Activated naive CD8-positive, alpha-beta T cell treated with anti-CD3 and anti-CD28 coated beads for 36 hours (primary cell): ENCODE measurements at places on chromosomes 1 and 21. TPM values are rescaled to one million over a fixed set of nuclear protein-coding genes. Genes with fewer than 3 reads are reported as not detected.
A peak's percentile ranks its signal among the peaks of the same experiment; 100 is the strongest.

GRCh38 chr1:154478013-154478412 lies 24.0 kb upstream of the TDRD10 start:
- no peaks in the 10 kb centered on the region for H3K27me3 ChIP-seq
- H3K27ac ChIP-seq = no peak overlapping the region
- H3K36me3 ChIP-seq = no peaks in the 10 kb centered on the region

DNA sequence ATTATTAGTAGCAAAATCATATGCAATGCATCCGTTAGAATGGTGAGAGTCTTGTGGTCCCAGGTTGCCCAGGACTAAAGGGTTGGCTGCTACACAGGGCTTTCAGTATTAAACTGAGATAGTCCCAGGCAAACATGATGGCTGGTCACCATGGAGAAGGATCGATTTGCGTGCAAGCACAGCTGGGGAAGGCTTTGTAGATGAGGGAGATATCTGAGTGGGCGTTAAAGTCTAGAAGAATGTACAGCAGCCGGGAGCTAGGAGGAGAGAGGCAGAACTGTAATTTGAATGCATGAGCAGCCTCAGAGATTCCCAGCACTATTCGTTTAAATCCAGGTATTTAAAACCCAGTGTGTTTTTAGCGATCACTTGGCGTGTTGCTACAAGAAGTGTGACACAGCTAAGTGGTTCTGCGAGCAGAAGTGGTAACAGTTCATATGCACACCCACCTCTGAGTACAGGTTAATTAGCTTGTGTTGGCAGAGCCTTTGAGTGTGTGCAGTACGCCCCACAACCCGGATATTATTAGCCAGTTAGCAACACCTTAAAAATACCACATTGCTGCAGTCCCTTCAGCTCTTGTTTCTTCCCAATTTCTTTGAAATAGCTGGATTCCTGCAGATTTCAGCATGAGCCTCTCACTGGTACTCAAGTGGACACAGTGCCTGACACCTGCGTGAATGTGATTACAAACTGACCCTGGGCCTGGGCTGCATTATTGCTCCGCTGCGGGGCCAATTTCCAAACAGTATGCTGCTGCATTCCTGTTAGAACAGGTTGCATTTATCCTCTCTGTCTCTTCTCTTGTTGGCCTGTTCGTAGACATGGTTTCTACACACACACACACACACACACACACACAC lies 67.2 kb upstream of the SCAF4 start:
- H3K27me3 ChIP-seq = peaks cover 11% of the 10 kb centered on the region
- no peak overlapping the region for H3K4me3 ChIP-seq
- DNase-seq = no peak
- no peaks in the 10 kb centered on the region for H3K4me1 ChIP-seq

GRCh38 chr1:65209005-65209885 lies 61.2 kb downstream of the AK4 start:
- H3K4me3 ChIP-seq = no peak overlapping the region

GRCh38 chr1:35603468-35603867 lies 30.4 kb downstream of the TFAP2E start:
- DNase-seq = no peak
- H3K27me3 ChIP-seq = no peaks in the 10 kb centered on the region
- H3K4me1 ChIP-seq = peaks cover 11% of the 10 kb centered on the region
- H3K4me3 ChIP-seq = no peak overlapping the region
- H3K27ac ChIP-seq = no peak overlapping the region

DNA sequence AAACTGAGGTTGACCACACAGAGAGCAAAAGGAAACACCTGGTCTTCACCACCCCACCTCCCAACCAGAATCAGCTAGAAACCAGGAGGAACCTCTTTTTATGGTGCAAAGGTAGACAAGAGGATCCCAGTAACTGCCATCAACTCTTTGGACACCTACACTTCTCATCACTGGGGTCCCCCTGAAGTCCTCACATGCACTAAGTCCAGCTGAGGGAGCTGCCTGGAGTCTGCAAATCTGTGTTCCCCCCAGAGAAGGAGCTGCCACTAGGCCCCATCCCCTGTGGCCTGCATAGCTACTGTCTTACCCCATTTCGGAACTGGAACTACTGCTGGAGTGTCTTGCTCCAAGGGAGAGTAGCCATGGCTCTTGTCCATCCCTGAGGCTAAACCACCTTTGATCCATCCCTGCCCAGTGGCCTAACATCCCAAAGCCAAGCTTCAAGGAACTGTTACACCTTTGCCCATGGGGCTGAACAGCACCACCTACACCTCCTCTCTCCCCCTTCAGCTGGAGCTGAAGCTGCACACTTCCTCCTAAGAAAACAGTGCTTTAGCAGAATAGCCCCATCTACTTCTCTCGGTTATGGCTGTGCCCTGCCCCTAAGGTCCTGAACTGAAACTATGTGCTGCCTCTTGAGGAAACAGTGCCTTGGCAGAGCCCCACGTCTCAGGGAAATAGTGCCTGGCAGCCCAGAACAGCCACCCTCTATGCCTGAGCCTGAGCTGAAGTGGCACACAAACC lies 85.4 kb upstream of the CD53 start:
- H3K4me3 ChIP-seq = peak overlapping the region; percentile 24
- peaks cover 47% of the 10 kb centered on the region for H3K4me1 ChIP-seq
- peak; percentile 30 for DNase-seq
- H3K36me3 ChIP-seq = peaks cover 13% of the 10 kb centered on the region
- H3K27ac ChIP-seq = peak overlapping the region; percentile 77

GRCh38 chr1:147201276-147201675 lies 23.9 kb downstream of the FMO5 start:
- DNase-seq = no peak
- H3K4me3 ChIP-seq = no peak overlapping the region
- H3K27me3 ChIP-seq = no peaks in the 10 kb centered on the region
- H3K4me1 ChIP-seq = peaks cover 5% of the 10 kb centered on the region
- H3K27ac ChIP-seq = no peak overlapping the region
- peaks cover 3% of the 10 kb centered on the region for H3K36me3 ChIP-seq

DNA sequence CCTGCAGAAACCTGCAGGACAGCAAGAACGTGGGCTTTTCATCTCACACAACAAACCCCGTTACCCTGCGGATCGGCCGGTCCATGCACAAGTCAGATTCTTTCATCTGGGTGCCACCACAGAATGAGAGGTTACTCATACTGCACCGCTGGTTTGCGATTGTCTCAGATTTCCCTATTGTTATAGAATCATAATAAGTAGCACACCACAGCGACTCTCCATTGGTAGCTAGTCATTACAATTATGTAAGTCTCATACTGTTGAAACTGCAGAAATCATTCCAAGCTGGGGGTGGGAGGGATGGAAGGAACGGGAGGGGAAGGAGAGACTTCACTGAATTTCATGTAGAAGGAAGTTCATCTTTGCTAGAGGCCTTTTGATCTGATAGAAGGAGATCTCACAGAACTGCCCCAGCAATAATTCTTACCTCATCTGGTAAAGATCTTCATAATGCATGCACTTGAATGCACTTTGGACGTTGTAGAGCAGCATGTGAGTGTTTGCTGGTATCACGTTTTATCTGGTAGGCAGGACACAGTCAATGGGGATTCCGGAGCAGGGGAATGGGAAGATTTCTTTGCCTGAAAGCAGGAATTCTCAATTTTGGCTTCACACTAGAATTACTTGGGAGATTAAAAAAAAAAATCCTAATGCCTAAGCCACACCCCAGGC lies 221.1 kb downstream of the KIF26B start:
- peaks cover 36% of the 10 kb centered on the region for H3K4me1 ChIP-seq
- DNase-seq = no peak
- no peaks in the 10 kb centered on the region for H3K36me3 ChIP-seq
- no peak overlapping the region for H3K27ac ChIP-seq

DNA sequence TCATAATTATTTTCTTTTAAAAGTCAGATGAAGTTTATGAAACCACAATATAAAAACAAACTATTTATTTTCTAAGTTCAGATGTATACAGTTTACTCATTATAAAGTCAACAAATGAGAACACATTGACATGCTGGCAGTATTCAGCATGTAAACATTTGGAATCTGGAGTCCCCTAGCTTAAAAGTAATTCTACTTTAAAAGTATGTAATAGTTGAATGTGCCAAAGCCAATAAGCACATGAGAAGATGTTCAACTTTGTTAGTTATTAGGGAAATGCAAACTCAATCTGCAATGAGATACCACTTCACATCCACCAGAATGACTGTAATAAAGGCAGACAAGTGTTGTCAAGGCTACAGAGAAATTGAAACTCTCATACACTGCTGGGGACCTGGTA lies 96.6 kb downstream of the RYR2 start:
- H3K36me3 ChIP-seq = no peaks in the 10 kb centered on the region
- no peak overlapping the region for H3K4me3 ChIP-seq
- H3K4me1 ChIP-seq = no peaks in the 10 kb centered on the region
- H3K27ac ChIP-seq = no peak overlapping the region

- no peak overlapping the region for H3K27ac ChIP-seq
- no peaks in the 10 kb centered on the region for H3K27me3 ChIP-seq
- no peak overlapping the region for H3K4me3 ChIP-seq
- H3K36me3 ChIP-seq = peaks cover 23% of the 10 kb centered on the region
- peaks cover 12% of the 10 kb centered on the region for H3K4me1 ChIP-seq
Observed at GRCh38 chr1:171563675-171564074, 58.4 kb upstream of the MYOCOS start.

DNA sequence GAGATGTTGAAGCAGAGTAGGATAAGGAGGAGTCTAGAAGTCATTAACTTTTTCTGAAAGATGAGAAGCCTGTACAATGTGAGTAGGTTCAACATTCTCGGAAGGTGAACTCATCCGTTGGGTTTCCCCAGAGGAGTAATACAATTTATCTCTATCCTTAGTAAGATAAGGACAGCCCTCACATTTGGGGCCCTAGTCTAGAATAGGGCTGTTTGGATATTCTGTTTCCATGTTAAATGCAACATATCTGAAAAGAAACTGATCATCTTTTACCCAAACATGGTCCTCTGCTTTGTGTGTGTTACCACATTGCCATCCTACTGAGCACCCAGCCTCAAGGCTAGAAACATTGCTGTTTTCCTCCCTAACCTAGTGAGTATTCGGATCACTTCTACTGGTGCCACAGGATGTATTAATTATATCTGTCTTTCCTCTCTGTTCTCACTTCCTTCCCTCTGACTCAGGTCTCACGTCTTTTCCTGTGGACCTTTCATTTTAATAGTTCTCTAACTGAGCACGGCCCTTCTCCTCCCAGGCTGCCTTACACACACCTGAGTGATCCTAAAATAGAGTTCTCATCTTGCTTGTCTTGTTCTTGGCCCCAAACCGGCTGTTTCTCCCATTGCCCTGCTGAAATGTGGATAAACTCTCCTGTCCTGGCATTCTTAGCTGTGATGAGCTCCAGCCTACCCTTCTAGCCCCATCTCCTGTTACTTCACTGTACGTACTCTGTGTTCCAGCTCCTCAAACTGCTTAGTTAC lies 91.7 kb downstream of the CDC14A start:
- peaks cover 69% of the 10 kb centered on the region for H3K4me1 ChIP-seq
- peak overlapping the region; percentile 96 for H3K27ac ChIP-seq
- no peaks in the 10 kb centered on the region for H3K27me3 ChIP-seq
- H3K4me3 ChIP-seq = peak overlapping the region; percentile 76
- H3K36me3 ChIP-seq = peaks cover 38% of the 10 kb centered on the region
- peak; percentile 21 for DNase-seq

GRCh38 chr1:31681415-31681814 lies 22.4 kb downstream of the COL16A1 start:
- DNase-seq = no peak
- H3K4me3 ChIP-seq = no peak overlapping the region
- no peaks in the 10 kb centered on the region for H3K4me1 ChIP-seq
- H3K36me3 ChIP-seq = no peaks in the 10 kb centered on the region
- H3K27me3 ChIP-seq = peaks cover 16% of the 10 kb centered on the region
- H3K27ac ChIP-seq = no peak overlapping the region

GRCh38 chr21:43718872-43719747 lies at the start of gene PDXK:
Gene PDXK, plus strand, starts transcription at chr21:43719129. Its CDS starts 166 bp downstream, at chr21:43719295.
- peaks cover 18% of the 10 kb centered on the region for H3K27me3 ChIP-seq
- peaks cover 16% of the 10 kb centered on the region for H3K36me3 ChIP-seq
- peak; percentile 88 for DNase-seq
- peaks cover 30% of the 10 kb centered on the region for H3K4me1 ChIP-seq

- no peak overlapping the region for H3K4me3 ChIP-seq
- H3K27me3 ChIP-seq = no peaks in the 10 kb centered on the region
- no peak overlapping the region for H3K27ac ChIP-seq
- H3K4me1 ChIP-seq = peaks cover 34% of the 10 kb centered on the region
Observed at GRCh38 chr1:89887270-89887669, 66.4 kb downstream of the LRRC8D start.

DNA sequence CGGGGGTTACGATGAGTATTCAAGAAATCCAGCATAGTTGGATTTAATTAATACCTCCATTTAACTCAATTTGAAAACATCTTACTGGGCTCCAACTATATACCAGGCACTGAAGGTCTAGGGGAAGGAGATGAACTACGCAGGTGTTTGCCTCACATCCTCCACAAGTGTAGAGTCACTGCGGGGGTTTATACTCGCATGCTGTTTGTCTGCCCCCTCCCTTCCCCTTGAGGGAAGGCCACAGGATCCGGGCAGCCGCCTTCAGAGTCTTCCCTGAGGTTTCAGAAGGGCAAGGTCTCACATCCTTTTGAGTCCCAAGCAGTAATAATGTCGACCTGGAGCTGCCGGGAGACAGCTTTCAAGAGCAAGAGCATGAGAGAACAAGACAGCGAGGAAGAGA lies 142.4 kb upstream of the GALNT2 start:
- H3K27me3 ChIP-seq = peaks cover 10% of the 10 kb centered on the region
- H3K4me3 ChIP-seq = no peak overlapping the region
- DNase-seq = no peak
- H3K27ac ChIP-seq = no peak overlapping the region
- H3K36me3 ChIP-seq = no peaks in the 10 kb centered on the region

GRCh38 chr1:212295579-212295978 lies 10.4 kb downstream of the PPP2R5A start:
- no peak overlapping the region for H3K4me3 ChIP-seq
- no peaks in the 10 kb centered on the region for H3K27me3 ChIP-seq
- peaks cover 6% of the 10 kb centered on the region for H3K36me3 ChIP-seq
- DNase-seq = no peak

DNA sequence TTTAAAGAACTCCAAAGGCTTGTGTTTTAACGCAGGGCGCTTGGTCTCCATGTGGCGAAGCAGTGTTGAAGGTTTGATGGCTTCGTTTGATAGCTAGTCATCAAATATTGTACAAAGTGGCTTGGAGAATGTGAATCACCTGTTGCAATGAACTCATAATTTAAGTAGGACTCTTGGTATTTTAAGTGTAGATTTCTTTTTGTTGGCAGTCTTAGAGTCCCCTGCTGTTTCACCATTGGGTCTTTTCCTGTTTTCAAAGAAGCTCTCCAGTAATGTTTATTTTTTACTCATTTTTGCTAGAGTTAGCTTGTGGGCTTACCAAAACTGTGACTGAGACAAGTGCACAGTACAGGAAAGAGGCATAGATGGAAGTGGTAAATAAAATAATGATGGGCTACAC lies 26.2 kb downstream of the RASAL2 start:
- H3K36me3 ChIP-seq = no peaks in the 10 kb centered on the region
- H3K4me1 ChIP-seq = no peaks in the 10 kb centered on the region
- no peaks in the 10 kb centered on the region for H3K27me3 ChIP-seq
- no peak overlapping the region for H3K4me3 ChIP-seq
- H3K27ac ChIP-seq = no peak overlapping the region

NOS1AP gene
- total RNA-seq = 0.21 TPM

OR2L5 gene
- not detected for total RNA-seq

TMEM61 gene
- not detected for total RNA-seq

ETV3L gene
- total RNA-seq = not detected

LMX1A gene
- not detected for total RNA-seq

CNIH3 gene
- 1.4 TPM for total RNA-seq

ABCA4 gene
- not detected for total RNA-seq
